ENCODE measurements at places on chromosomes 11 and 22. TPM values are rescaled to one million over a fixed set of nuclear protein-coding genes. Genes with fewer than 3 reads are reported as not detected.
A peak's percentile ranks its signal among the peaks of the same experiment; 100 is the strongest.

The KCNJ1 gene
- 0.18 TPM for total RNA-seq

The TRIM22 gene
- total RNA-seq: 224 TPM

GRCh38 chr11:40885250-40885954 is 574.0 kb downstream of the LRRC4C start:
- no peak for DNase-seq

DNA sequence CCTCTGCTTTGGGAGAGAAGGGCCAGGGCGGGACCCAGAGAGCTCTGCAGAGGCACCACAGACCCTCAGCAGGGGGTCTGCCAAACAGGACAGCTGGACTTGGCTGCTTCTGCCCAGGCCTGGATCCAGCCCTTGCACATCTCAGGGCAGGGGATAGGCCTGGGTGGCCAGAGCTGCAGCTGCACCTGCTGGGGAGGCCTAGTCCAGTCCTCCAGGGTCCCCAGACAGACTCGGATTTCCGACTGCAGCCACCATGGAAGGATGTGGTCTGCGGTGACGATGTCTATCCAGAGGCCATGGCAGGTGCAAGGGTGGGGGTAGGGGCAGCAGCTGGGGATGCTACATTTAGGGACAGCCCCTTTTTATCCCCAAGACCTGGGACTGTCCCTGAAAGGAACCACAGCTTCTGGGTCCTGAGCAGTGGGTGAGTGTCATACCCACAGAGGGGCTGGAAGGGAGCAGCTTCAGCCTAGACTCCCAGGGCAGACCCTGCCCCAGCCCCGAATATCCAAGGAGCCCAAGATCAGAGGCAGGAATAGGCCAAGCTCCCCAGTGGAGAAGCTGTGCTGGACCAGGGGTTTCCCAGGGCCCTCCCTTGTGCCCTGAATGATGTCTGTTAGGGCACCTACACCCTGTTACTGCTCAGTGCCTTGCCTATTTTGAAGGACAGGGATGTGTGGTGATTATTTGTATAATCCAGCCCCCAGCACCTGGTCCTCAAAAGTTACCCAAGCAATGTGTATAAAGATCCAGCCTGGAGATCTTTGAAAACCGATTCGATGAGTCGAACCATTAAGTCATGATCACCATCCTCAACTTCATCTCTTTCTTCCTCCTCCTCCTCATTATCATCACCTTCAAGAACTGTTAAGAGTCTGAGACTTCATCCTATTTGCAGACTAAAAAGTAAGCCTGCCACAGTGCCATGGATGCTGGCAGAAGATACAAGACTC is 2.5 kb upstream of the IGLL5 start:
- DNase-seq: no peak

The NEFH gene
- total RNA-seq: 1.0 TPM

- no peak for DNase-seq
Observed at GRCh38 chr11:70842701-70843100, 409.7 kb downstream of the SHANK2 start.

The AMOTL1 gene
- total RNA-seq: 57.2 TPM

DNA sequence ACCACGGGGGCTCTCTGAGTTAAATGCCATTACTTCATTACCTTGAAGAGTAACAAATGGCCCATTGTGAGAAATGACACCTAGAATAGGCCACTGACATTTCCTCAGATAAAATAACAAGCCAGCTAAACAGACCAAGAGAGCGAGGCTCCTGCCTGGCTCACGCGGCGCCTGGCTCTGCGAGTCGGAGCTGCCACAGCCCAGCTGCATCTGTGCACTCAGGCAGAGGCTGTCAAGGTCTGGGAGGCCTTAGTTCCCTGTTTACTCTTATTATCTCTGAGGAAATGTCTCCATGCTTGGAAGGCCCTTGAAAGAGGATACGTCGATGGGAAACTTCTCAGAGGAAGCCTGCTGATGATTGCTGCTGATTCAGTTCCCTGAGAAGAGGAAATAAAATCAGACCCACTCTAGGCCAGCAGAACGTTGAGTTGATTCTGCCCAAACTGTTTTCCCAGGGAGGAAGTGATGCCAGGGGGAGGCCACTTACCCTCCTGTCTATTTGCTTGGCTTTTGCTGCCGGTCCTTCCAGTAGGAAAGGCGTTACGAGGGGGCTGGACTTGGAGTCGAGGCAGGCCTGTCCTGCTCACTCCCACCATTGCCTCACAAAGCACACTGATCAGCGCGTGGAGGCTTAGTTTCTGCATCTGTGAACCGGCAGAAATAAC is 208.8 kb downstream of the TBC1D22A start:
- no peak for DNase-seq

GRCh38 chr11:111777094-111778046 is 11.2 kb upstream of the PPP2R1B start:
- DNase-seq: no peak

The OR51B5 gene
- not detected for total RNA-seq

DNA sequence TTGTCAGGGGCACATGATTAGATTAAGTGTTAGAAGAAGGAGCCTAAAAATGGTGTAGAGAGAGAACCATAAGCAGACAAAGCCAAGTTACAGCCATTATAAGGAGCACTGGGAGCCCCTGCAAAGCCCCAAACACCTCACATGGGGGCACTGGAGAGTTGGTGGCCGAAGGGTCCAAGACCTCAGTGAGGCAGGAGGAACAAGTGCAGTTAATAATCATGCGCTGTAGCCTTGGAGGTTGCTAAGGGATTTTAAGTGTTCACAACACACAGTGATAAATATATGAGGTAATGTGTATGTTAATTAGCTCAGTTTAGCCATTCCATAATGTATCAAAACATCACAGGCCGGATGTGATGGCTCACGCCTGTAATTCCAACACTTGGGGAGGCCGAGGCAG is 54.4 kb upstream of the JAM3 start:
- no peak for DNase-seq

GRCh38 chr11:125423247-125423849 is 72.7 kb downstream of the FEZ1 start:
- DNase-seq: no peak

The LMNTD2 gene
- total RNA-seq: 6.0 TPM

DNA sequence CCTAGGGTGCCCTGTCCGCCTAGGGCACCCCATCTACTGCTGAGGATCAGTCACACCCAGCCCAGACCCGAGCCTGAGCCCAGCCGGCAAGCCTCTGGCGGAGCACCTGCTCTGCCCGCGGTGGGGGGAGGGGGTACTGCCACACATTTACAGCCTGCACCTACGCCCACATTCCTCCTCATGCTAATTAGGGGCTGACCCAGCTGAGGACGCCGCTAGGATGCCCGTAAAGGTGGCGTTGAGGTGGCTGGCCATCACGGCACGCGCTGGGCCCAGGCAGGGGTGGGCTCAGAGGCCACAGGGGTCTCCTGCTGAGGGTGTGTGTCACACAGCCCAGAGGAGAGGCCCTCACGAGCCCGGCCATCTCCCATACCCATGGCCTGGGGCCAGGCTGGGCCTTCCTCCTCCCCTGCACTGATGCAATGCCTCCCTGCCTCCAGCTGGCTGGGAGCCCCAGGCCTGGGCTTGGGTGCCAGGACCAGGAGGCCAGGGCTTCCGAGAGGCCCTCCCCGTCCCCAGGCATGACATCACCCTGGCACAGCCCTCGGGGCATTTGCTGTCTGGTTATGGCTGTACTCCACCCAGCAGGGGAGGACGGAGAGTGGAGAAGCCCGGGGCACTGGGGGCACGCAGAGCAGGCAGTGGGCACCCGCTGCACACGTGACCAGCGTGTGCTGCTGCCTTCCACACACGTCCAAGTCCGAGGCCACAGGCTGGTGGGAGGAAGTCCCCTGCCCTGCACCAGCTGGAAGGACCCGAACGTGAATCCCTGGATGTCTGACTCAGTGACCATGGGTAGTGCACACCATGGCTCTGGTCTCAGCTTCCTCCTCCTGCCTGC is 12.7 kb downstream of the DUSP8 start:
- DNase-seq: peak; percentile 92

DNA sequence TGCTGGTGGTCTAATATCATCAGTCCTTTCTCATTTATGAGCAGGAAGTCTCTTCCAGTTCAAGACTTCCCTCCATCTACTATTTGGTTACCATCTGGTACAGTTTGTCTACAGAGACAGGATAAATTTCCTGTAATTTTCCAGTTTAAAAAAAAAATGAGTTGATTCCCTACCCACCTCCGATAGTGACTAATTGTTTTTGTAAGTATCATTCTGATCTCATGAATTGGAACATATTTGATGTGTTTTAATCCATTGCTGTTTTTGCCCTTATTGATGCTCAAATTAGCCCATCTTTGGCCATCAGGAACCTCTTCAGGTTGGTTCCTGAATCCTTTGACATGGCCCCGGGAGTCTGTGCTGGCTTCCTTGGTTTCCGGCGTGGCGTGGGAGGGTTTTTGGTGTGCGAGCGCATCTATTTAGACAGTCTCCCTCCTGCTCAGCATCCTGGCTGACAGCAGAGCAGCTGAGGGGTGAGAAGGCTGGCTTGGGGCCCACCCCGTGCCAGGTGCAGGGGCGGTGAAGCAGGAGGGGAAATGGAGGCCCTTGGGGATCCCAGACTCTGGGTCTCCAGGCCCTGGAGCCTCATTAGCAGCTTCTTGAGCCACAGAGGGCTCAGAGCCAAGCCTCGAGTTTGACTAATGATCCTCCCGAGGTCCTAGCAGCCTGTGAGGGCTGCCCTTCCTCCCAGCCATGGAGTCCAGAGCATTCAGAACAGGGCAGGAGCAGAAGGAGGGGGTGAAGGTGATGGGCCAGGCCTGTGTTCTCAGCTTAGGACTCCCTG is 6.8 kb downstream of the OMP start:
- DNase-seq: no peak

GRCh38 chr11:113447621-113448315 is 27.4 kb downstream of the DRD2 start:
- no peak for DNase-seq

GRCh38 chr11:6111673-6112072 is 4.2 kb downstream of the OR56B4 start:
- DNase-seq: no peak

The NDUFV1 gene
- total RNA-seq: 143 TPM

The LGALS12 gene
- total RNA-seq: 0.68 TPM

The SEZ6L gene
- 0.24 TPM for total RNA-seq

DNA sequence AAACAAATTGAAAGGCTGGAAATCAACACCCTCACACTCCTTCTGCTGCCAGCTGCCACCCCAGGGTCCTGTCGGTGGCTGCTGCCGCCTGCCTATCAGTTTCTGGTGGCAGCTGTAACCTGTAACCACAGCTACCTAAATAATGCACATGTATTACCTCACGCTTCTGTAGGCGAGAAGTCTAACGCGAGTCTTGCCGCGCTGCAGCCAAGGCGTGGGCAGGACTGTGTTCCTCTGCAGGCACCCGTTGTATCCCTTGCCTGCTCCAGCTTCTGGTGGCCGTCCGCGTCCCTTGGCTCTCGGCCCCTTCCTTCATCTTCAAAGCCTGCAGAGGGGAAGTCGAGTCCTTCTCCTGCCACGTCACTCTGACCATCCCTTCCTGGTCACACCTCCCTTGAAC is 44.1 kb upstream of the GCAT start:
- DNase-seq: no peak

- no peak for DNase-seq
Observed at GRCh38 chr22:31526270-31526669, 29.9 kb downstream of the SFI1 start.

- DNase-seq: no peak
Observed at GRCh38 chr22:19639610-19640135, 74.6 kb upstream of the SEPTIN5 start.

DNA sequence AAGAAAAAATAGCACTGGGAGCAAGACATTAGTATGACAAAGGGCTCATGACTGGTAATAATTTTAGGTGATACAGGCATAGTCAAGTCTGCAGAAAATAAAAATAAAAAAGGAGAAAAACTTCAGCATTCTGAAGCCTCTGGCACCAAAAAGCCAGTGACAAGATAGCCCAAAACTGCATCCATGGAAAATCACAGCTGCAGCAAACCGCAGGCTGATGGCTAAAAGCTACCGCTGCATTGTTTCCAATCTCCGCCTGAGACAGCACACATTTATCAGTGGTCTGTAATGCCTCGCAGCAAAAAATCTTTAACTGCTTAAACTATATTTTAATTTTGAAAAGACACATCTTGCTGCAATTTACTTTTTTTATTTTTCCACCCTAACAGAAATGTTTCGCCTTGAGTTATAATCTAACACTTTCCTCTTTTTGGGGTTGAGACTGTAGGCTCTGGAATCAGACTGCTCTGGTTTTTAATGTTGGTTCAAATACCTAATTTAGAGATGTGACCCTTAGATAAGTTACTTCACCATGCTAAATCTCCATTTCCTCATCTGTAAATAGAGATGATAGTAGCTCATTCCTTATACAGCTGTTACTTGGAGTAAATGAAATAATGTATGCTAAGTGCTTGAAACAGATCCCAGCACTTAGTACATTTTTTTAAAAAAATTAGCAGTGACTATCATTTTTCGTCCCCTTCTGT is 42.0 kb upstream of the FIBIN start:
- no peak for DNase-seq

GRCh38 chr11:1231396-1232020 is 8.6 kb downstream of the MUC5B start:
- peak; percentile 42 for DNase-seq

DNA sequence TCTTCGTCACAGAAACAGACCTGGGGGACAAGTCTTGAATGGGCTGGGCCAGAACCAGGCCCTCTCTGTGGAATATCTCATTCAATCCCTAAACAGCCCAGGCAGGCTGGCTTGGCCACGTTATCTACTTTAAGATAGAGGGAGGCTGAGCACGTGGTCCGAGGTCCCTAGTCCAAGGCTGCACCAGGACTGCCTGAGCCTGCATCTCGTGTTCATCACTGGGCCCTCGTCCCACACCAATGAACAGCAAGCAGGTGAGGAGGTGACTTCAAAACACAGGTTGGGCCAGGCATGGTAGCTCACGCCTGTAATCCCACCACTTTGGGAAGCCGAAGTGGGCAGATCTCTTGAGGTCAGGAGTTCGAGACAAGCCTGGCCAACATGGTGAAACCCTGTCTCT is 20.3 kb upstream of the FGF3 start:
- DNase-seq: peak; percentile 33

- no peak for DNase-seq
Observed at GRCh38 chr11:68680541-68681231, 3.7 kb upstream of the GAL start.

The GDPD4 gene
- not detected for total RNA-seq
